NCI-H446 treated with DMSO at 0.1 percent for 48 hours (cell line): ENCODE measurements at places on chromosomes 4 and X.

- DNase-seq, result no peak
Observed at GRCh38 chr4:133493241-133493640, 344.1 kb downstream of the PCDH10 start.

- DNase-seq, result peak; percentile 9
Observed at GRCh38 chr4:157170321-157170720, 50.2 kb upstream of the GRIA2 start.

- DNase-seq, result no peak
Observed at GRCh38 chrX:30649859-30650258, 3.4 kb upstream of the GK start.

- DNase-seq, result no peak
Observed at GRCh38 chr4:158912806-158913205, 144.0 kb downstream of the FNIP2 start.

DNA sequence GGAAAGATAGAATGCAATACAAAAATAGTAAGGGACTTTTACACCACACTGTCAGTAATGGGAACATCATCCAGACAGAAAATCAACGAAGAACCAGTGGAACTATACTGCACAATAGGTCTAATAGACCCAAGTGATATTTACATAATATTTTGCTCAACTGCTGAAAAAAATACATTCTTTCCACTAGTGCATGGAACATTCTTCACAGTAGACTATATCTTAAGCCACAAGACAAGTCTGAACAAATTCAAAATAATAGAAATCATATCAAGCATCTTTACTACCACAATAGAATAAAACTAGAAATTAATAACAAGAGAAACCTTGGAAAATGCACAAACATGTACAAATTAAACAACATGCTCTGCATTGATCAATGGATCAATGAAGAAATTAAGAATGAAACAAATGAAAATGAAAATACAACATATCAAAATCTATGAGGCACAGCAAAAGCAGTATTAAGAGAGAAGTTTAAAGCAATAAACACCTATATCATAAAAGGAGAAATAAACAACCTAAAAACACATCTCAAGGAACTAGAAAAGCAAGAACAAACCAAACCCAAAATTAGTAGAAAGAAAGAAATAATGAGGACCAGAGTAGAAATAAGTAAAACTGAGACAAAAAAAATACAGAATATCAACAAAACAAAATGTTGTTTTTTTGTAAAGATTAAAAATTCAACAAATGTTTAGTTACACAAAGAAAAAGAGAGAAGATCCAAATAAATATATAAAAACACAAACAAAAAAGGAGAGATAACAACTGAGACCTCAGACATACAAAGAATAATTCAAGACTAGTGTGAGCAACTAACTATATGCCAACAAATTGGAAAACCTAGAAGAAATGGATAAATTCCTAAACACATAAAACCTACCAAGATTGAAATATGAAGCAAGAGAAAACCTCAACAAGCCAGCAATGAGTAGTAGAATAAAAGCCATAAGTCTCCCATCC lies 51.5 kb upstream of the ANTXR2 start:
- no peak for DNase-seq

GRCh38 chr4:38101563-38101962 lies 141.4 kb downstream of the PTTG2 start:
- DNase-seq, result no peak

GRCh38 chr4:169064296-169064695 lies 54.2 kb upstream of the CBR4 start:
- DNase-seq, result peak; percentile 57

DNA sequence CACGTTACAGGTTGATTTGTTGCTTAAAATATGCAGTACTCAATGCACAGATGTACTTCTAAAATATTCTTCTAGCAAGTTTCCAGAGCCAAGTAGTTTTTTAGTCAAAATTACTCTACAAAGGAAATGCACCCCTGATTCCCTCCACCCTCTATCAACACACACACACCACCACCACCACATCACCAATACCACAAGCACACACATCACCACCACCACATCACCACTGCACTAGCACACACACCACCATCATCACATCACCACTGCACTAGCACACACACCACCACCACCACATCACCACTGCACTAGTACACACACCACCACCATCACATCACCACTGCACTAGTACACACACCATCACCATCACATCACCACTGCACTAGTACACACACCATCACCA lies 105.2 kb upstream of the FRG1 start:
- no peak for DNase-seq

- DNase-seq, result no peak
Observed at GRCh38 chrX:28835991-28836390, 248.7 kb downstream of the IL1RAPL1 start.

DNA sequence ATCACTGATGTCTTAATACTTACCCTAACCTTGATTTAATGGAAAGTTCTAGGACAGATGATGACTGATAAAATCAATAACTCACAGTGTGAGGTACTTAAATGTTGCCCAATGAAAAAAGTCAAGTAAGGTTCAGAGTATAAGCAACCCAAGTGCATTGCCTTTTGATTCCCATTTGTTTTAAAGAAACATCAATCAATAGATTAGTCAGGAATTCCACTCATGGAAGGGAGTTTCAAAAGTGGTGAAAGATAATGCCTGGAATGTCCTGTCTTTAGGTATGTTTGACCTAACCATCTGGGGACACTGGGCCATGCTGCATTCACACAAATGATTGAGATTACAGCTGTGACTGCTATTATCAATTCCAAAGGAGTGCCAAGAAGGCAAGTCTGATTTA lies 259.7 kb downstream of the PPARGC1A start:
- no peak for DNase-seq

DNA sequence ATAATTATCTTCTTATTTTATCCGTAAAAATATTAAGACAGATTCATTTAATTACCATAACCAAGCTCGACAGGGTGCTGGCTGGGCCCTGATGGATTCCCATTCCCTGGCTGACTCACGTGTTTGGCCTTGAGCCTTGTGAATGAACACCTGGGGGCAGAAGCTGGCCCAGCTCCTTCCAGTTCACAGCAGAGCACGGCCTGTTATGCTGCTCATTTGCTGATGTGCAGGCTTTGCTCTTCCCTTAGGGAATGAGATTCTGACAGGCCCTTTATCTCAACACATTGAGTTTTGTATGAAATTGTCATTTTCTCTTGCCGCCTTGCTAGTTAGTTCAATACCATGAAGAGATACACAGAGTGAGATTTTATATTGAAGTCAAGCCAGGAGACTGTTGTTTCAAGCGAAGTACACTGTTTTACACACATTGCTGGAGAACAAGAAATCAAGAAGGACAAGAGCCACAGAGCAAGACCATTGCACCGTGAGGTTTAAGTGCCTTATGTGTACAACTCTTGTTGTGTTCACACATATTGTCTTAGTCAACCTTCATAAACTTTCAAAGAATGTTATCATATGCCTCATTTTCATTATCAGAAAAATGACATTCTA lies 1583.3 kb downstream of the STIM2 start:
- no peak for DNase-seq

DNA sequence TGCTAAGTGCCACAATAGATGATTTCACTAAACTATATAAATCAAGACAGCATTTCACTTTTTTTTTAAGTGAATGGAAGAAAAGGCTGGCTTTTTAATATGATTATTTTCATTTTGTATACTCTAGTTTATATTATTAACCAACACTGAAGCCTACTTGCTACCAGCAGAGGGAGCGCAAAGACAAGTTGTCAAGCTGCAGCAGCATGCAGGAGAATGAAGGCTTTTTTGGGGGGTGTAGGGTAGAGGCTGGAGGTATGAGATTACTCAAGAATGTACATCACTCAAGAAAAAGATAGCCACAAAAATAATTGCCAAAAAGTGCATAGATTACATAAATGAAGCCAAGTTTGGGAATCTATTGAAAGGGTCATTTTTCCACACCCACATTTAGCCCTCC lies 519.5 kb downstream of the FGF13 start:
- DNase-seq, result no peak

DNA sequence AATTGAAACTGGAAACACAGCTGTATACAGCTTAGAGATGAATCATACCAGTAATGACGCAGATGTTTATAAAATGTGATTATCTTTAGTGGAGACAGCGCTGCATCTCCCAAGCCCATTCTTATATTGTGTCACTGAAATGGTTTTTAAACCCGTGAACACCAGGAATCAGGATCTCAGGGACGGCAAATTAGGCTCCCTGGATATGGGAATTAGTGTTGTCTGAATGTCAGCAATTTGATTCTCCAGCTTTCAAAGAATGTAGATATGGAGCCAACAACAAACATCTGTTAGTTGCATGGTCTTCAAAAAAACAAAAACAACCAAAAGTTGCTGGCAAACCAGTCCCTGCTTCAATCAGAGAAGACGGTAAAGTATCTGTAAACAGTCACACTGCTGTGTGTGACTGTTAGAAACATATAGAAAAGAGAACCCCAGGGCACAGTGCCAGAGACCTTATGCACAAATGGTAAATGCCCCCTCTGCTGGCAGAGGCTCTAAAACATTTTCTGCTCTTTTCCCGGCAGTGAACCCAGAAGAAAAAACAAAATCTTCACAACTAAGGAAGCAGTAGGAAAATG lies 351.9 kb upstream of the FTHL17 start:
- peak; percentile 12 for DNase-seq
